ENCODE measurements at places on chromosomes 16 and 17.

DNA sequence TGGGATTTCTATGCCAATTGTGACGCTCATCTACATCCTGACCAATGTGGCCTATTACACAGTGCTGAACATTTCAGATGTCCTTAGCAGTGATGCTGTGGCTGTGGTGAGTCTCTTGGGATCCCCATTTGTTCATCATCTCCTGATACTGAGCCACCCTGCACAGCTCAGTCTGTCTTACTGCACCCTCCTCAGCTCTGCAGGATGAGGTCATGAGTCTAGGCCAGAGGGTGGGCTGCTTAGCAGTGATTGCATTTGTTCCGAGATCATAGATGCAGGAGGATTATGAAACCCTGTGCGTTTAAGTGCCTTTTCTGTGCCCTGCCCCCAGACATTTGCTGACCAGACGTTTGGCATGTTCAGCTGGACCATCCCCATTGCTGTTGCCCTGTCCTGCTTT, 19.5 kb downstream of the SLC7A6OS start:
- DNase-seq, result no peak

GRCh38 chr16:57591086-57591869, 37.2 kb upstream of the ADGRG1 start:
- DNase-seq, result peak; percentile 53

DNA sequence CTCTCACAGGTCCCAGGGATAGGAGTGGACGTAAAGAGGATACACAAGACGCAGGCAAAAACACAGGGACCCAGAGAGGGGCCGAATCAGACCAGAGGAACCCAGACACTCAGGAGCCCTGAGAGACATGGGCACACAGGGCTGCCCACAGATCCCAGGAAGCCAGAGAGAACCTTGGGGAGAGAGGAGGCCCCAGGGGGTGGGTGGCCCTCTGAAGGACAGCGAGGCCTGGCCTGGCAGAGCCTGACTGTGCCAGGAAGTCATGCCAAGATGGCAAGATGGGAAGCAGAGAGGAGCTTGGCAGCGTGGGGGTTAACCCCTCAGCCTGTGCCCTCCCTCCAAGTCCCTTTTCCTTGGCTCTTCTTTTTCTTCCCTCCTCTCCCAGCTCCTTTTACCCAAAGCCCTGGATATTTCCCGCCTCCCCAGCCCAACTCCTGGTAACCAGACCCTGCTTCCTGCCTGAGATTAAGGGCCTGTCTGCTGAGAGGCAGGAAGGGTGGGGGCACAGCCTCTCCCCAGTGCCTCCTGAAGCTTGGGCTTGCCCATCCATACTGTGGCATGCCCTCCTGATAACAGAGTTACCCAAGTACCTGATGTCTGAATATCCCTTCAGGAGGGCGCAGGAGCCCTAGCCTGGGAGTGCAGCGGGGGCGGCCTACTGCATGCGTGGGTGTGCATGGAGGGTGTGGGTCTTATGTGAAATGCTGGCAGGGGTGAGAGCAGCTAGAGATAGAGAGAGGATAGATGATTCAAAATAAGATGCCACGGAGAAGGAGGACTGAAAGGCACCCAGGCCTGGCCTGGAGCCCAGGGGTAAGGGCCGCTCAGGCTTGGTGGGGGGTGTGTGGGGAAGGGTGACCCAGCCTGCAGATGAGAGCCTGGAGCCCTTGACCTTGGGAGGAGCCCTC, 6.0 kb upstream of the TBX21 start:
- no peak for DNase-seq

GRCh38 chr17:72946156-72946555, 146.3 kb downstream of the SLC39A11 start:
- DNase-seq, result no peak

GRCh38 chr16:68792465-68793324, 50.6 kb upstream of the TANGO6 start:
- DNase-seq, result no peak

GRCh38 chr17:4947411-4948165, 742 bp downstream of the PFN1 start:
- peak; percentile 63 for DNase-seq

- DNase-seq, result peak; percentile 70
Measured at GRCh38 chr16:24010440-24011089, 174.8 kb downstream of the PRKCB start.

GRCh38 chr16:78654929-78655328, 555.5 kb downstream of the WWOX start:
- DNase-seq, result no peak

- no peak for DNase-seq
Measured at GRCh38 chr17:1492249-1493206, at the start of gene MYO1C. Gene MYO1C, minus strand, starts transcription at chr17:1492686. Its CDS starts 199 bp downstream, at chr17:1492487.

DNA sequence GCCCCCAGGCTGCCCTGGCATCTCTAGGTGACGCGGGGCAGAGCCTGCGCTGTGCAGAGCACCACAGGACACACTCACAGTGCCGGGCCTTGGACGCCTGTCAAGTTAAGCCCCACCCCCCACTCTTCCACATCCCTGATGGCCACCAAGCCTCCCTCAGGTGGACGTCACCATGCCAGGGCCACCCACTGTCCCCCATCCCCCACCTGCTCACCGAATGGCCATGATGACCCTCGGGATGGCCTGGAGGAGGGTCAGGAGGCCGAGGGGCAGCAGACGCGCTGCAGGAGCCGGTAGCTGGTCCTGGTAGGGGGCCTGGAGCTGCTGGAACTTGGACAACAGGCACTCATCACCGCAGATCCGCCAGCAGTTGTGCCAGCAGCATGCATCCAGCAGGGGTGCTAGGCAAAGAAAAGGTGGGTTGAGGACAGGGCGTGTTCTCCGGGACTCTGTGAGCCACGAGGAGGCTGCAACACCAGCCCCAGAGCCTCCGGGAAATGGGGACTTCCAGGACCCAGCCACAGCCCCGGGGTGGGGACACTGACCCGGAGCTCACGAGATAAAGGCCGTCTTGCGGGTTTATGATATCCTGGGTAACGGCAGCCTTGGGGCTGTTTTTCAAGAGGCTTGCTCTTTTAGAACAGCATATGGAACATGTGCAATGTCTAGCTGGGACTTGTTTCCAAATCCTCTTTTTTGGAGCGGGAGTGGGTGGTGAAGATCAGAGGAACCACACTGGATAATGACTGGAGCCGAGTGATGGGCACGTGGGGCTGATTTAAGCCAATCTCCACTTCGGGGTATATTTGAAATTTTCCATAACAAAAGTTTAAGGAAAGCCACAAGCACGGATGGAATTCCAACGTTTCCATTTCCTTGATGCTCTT, 11.4 kb downstream of the C16orf95 start:
- no peak for DNase-seq

DNA sequence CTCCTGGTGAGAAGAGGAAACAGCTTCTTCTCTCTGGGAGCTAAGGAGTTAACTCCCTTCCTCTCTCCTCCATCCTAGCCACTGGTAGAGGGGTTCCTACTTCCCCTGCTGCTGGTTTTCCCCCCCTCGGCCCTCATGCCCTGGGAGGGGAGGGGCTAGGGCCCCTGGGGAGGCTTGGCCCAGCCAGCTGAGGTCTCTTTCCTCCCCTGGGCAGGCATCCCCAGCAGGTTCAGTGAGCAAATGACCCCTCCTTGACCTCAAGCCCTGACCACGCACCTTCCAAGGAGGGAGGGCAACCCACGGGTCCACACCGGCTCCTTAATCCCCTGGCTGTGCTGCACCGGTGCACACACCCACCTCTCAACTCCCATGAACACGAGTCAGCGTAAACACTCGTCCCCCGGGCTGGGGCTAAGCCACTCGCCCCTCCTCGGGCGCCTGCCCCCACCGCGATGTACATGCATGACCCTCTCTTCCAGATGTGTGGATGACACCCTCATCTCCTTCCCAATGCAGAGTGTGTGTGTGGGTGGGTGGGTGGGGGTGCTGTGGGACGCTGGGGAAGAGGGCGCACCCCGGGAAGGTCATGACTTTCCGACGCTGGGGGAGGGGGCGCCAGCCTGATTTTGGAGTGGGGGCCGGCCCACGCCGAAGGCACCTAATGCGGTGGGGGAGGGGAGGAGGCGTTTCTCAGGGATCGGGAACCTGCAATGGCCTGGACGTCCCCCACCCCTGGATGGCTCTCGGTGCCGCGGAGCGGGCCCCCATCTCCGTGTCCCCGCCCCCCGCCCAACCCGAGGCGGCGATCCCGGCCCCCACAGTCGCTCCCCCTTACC, 33.7 kb downstream of the SRCIN1 start:
- DNase-seq, result no peak

- no peak for DNase-seq
Measured at GRCh38 chr17:71725811-71726210, 395.0 kb upstream of the SOX9 start.

GRCh38 chr17:6269478-6269877, 165.4 kb downstream of the AIPL1 start:
- DNase-seq, result no peak

DNA sequence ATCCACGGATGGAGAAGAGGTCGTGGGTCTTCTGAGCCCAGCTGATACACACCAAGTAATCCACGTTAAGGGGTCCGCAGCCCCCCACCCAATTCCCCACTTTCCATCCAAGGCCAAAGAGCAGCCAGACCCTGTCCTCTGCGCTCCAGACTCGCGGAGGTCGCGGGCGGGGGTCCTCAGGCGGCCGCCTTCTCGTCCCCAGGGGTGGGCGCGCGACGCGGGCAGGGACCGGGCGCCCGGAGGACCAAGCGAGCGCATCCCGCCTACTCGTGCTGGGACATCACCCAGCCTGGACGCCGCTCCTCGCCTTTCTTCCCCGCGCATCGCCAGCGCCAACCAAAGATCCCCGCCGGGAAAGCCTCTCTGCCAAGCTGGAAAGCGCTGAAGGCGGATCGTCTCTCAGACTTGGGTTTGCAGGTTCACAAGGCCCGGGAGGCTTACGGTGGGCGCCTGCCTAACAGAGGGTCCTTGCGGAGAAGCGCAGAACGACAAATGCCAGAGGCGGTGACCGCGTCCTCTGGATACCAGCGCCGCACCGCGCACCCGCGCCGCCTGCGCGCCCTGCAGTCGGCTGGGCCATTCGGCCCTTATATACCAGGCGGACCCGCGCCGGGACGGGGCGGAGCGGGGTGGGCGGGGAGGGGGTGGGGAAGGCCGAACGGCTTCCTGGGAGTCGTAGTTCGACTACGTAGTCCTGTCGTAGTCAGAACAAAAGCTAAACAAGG, 471.6 kb downstream of the SOX9 start:
- peak; percentile 58 for DNase-seq

- no peak for DNase-seq
Measured at GRCh38 chr16:85903559-85903958, 4.6 kb downstream of the IRF8 start.

- DNase-seq, result no peak
Measured at GRCh38 chr16:68503334-68503733, 35.8 kb upstream of the ZFP90 start.

- no peak for DNase-seq
Measured at GRCh38 chr17:78658281-78658785, 81.1 kb upstream of the DNAH17 start.

DNA sequence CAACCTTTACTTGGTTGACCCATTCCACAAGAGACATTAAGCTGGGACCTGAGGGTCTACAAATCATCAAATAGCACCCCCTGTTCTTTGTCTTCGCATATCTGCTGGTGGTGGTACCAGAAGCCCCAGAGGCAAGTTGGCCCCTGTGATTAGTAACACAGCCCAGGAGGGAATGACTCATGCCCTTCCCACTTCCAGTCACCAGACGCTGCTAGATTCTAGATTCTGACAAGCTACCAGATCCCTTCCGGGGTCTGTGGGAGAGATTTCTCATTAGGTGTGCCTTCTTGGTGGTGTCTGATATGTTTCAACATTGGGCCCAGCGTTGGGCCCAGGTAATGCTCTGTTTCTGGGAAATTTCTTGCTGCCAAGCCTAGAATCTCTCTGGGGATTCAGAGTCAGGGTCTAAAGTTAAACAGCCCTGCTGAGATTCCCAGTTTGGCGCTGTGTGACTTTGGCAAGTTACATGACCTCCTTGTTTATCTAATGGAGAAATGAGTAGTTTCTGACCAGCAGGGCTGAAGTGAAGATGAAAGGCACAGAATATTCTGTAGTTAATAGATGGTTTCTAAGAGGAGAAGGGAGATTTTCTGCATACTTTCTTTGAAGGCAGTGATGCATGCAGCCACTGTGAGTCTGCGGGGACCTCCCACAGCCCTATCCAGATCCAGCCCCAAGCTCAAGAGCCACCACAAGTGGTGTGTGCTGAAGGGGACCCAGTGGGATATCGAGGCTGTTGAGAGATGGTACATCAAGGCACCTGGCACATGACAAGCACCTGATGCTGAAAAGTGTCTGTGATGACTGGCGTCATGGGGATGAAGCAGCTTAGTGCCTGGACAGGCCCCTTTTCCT, 3.9 kb downstream of the TRPV2 start:
- DNase-seq, result no peak

DNA sequence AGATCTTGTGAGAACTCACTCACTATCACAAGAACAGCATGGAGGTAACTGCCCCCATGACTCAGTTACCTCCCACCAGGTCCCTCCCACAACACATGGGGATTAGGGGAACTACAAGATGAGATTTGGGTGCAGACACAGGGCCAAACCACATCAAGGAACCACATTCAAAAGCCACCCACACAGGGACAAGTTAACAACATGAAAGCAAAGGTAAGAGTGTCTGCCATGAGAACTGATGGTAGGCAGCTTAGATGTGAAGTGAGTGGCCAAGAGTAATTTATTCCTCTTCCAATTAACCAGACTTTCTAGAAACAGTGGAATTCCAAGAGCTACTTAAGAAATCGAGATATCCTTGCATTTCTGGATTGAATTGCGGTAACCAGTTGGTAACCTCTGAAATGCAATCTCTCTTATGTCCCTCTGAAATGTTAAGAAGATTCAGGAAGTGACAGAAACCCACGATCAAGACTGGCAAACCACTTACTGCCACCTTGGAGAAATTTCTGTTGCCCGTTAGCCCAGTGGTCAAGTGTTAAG, 167.4 kb upstream of the CACNG5 start:
- DNase-seq, result peak; percentile 79

- DNase-seq, result no peak
Measured at GRCh38 chr17:50468304-50469207, at the start of gene CHAD. Gene CHAD, minus strand, starts transcription at chr17:50468880. Its CDS starts 67 bp downstream, at chr17:50468813.

- no peak for DNase-seq
Measured at GRCh38 chr17:34598161-34598776, 18.9 kb downstream of the TMEM132E start.

DNA sequence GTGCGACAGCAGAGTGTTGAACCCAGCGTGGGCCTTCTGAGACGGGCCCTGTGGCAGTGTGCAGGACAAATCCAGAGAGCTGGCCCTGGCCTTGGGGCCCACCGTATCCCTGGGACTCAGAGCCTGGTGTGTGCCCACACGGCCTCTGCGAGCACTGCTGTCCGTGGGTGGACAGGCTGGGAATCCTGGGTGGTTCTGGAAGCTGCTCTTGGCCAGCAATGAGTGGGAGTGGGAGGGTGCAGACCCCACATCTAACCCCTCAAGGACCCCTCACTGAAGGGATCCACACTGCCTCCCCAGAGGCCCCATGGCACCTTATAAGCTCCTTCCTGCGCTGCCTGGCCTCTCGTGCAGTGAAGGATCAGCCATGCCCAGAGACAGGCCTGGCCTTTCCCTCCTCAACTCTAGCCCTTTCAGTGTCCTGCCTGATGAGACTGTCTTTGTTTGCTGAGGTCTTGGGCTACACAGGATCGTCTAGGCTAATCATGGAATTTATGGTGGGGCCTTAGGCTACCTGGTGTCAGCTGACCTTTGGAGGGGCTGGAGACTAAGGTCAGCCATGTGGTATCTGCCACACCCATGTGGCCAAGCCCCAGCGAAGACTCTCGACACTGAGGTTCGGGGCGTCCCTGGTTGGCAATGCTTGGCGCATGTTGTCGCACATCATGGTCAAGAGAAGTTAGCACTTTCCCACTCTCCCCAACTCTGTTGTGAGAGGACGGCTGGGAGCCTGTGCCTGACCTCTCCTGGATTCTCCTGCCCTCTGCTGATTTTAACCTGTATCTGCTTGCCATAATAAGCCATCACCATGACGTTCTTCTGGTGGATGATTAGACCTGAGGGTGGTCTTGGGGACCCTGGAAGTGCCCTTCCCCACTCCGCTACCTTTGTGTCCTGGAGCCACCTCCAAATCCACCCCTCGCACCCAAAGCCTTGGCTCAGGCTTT, 16.4 kb upstream of the GINS2 start:
- DNase-seq, result no peak
